ENCODE measurements at places on chromosomes 12 and 14.

- no peak for DNase-seq
Measured at GRCh38 chr12:68139001-68139400, 20.5 kb downstream of the IFNG start.

DNA sequence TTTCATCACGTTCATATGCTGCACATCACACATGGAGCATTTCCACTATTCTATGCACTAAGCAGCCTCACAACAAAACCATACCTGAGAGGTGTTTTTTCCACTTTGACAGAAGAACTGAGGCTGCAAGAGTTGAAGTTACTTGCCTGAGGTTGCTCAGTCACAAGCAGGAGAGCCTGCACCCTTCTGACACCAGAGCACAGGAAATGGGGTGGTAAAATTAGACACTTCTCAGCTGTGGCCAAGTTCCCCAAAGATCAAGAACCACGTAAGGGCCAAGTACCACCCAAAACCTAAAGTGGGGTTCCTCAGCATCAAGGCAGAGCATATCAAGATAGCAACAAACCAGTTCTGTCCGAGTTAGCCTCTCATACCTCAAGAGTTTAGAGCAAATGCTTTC is 185.8 kb downstream of the CAPZA3 start:
- DNase-seq, result no peak

DNA sequence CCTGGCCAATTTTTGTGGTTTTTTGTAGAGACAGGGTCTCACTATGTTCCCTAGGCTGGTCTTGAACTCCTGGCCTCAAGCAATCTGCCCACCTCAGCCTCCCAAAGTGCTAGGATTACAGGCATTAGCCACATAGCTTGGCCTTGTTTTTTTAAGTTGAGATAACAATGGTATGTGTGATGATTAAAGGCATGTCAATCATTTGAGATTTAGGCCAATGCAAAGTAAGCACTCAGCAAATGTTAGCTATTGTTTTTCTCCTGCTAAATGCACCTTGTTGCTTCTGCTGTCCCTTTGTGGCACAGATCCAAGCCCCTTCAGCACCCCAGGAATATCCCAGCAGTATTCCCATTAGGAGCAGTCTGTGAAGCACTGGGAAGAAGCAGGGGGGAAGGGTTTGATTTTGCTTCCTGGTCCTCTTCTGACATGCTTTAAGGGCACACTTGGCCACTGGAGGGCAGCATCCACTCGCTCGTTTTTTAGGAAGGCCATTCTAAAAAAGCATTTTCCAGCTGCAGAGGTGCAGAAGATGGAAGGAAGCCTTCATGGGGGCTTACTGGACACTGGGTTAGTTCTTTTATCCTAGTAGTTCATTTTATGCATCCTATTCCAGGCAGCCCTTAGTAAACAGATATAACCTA is 70.2 kb upstream of the ZFP36L1 start:
- DNase-seq, result peak; percentile 56

DNA sequence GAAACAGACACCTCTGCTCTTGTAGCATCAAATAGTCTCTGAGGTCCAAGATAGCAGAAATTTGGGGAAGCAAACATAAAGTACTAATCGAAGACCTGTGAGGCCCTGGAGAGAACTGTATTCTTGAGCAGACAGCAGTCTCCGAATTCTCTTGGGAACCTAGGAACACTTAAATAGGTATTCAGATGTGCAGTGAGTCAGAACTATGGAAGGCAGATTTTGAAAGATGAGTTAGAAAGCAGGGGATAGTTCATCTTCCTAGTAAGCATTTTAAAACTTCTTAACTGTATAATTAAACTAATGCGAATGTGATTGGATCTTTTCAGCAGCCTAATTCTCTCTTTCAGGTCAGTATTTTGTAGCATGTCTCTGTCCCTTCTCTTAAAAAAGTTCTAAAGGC is 30.6 kb downstream of the NAA30 start:
- peak; percentile 10 for DNase-seq

- DNase-seq, result no peak
Measured at GRCh38 chr14:76917745-76918255, 91.6 kb downstream of the LRRC74A start.

- peak; percentile 29 for DNase-seq
Measured at GRCh38 chr12:53048780-53049401, 974 bp upstream of the TNS2 start.

DNA sequence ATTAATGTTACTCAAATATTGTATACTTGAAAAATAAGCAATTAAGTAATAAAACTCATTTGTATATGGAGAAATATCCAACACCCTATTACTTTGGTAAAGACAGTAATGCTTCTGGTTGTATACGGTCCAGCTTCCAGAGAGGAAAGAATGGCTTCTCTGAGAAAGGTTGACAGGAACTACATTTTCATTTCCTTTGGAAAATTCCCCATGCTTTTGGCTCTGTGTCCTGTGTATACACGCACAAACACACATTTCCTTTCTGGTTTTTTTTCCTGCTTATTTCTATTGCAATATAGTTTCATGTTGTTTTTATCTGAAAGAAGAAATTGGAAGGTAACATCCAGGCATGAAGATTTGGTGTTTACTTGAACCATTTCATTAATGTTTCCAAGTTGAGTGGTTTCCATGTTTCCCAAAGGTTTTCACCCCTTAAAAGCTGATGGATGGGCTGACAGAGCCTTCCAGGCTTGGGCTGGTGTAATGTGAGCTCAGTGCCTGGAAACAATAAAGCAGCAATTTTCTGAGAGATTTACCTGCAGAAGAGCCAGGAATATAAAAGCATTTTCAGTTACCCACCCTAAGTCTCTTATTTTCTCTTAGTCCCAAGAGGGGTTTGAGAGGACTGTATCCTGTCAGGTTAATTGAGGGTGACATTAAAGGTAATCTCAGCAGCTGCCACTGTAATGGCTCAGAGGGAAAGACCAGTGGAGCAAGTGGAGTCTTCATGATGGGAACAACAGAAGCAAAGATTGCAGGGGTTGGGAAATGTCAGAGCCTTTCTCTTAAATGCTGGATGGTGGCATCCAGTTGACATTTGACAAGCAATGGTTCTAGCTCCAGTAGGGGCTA is 33.4 kb upstream of the TMTC1 start:
- DNase-seq, result no peak

GRCh38 chr12:62803756-62804155 is 131.2 kb downstream of the PPM1H start:
- no peak for DNase-seq

DNA sequence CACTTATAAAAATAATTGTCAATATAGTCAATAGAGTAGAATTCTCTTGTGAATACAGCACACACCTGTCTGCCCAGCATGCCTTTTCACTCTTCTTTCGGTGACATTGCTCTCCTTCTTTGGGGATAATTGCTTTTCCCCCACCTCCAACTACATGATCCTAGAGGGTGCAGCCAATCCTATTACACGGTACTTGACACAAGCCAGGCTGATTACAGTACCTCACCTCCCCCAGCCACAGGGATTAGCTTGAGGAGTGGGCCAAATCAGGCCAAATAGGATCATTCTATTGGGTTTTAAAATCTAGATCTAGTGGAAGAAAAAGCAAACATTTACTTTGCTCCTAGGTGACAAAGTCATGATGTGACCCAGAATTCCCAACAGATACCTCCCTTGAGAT is 16.8 kb upstream of the NFYB start:
- no peak for DNase-seq

- DNase-seq, result no peak
Measured at GRCh38 chr12:1531153-1531653, 63.2 kb downstream of the FBXL14 start.

DNA sequence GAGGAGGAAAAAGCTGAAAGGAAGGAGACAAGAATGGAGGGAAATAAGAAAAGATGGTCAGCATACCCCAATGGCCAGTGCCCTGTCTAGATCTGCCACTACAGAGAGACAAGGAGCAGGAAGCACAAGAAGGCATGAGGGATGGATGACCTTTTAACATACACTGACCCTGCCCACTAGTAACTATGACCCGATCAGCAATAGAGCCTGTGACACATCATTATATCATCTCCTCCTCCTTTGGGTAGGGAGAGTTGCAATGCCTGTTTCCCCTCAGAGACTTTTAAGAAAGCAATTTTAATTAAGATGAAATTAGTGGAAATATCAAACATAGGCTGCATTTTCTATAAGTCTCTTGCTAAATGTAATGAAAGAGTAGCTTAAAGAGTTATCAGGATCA is 4.7 kb upstream of the SLC2A13 start:
- no peak for DNase-seq

DNA sequence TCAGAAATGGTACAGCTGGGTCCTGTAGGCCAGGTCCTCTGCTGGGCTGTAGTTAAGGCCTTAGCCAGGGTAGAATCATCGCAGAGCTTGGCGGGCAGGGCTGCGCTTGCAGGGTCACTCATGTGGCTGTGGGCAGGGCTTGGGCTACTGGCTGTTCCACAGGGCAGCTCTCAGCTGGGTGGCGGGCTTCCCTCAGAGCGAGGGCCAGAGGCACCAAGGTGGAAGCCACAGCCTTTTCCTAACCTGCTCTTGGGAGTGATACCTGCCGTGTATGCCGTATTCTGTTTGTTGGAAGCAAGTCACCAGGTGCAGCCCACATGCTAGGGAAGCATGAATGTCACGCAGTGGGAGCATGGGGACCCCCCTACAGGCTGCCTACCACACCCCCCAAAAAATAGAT is 69.8 kb upstream of the RIN3 start:
- no peak for DNase-seq

DNA sequence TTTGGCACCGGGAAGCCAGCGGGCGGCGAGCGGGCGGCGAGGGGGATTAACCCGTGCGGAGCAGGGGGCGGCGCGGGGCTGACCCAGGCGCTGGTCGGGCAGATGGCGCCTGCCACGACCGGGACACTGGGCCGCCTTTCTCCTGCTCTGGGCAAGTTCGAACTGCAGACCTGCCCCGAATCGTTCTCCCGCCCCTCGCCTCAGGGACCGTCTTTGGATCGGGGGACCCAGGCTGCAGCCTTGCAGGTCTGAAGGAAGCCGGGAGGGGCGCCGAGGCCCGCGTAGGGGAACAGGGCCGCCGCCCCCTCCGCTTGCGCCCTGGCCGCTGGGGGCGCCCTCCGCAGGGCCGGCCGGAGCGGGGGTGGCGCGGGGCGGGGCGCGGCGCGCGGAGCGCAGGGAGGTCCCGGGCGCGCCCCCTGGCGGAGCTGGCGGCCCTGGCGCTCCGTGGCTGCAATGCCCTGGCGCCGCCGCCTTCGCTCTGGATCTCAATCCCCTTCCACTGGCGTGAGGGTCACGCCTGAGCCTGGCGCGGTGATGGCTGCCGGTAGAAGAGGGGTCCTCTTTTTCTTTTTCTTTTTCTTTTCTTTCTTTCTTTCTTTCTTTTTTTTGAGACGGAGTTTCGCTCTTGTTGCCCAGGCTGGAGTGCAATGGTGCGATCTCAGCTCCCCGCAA is 449 bp upstream of the LTBP2 start:
- peak; percentile 53 for DNase-seq

GRCh38 chr12:52924764-52925716 is 20.2 kb upstream of the KRT8 start:
- peak; percentile 84 for DNase-seq

GRCh38 chr12:114680604-114681069 is 3.3 kb downstream of the TBX3 start:
- no peak for DNase-seq

DNA sequence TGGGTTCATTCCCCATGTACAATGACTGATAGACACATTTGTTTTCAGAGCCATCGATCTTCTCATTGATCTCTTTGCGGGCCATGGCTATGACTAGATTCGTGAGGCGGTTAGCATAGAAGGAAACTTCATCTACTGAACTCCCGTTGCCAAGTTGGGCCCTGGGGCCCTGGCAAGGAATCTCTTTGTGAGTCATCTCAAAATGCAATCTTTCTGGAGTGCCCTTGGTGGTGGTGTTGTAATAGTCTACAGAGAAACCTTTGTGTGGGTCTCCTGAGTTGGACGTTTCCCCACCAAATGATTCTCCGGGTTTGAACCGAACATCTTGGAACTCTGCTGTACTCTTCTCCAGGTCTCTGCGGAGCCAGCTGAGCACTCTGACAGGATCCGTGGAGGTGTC is 20.4 kb downstream of the AKAP3 start:
- DNase-seq, result no peak

DNA sequence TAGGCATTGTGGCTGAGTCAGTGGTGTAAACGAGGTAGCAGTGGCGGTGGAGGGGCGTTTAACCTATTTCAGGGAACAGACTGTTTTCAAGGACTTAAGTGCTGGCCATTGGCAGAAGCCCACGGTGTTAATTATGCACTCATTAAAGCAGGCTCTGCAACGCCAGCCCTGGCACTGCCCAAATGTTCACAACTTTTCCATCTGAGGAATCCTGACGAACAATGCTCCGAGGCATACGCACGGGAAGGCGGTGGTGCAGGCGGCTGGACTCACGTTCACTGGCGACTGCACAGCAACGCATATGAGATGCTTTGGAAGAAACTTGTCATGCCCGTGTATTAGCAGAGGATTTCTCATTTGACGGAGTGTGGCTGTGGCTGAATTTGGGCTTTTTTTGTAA is 70.6 kb upstream of the SLC24A4 start:
- DNase-seq, result no peak

- DNase-seq, result no peak
Measured at GRCh38 chr12:6529291-6529737, 5.0 kb upstream of the GAPDH start.

- no peak for DNase-seq
Measured at GRCh38 chr14:23129759-23130316, 10.8 kb upstream of the CEBPE start.

- no peak for DNase-seq
Measured at GRCh38 chr14:101862177-101862576, 100.7 kb downstream of the PPP2R5C start.

GRCh38 chr12:121113057-121113456 is 19.6 kb upstream of the P2RX7 start:
- no peak for DNase-seq

- peak; percentile 46 for DNase-seq
Measured at GRCh38 chr12:19223695-19224094, 94.2 kb downstream of the PLEKHA5 start.

DNA sequence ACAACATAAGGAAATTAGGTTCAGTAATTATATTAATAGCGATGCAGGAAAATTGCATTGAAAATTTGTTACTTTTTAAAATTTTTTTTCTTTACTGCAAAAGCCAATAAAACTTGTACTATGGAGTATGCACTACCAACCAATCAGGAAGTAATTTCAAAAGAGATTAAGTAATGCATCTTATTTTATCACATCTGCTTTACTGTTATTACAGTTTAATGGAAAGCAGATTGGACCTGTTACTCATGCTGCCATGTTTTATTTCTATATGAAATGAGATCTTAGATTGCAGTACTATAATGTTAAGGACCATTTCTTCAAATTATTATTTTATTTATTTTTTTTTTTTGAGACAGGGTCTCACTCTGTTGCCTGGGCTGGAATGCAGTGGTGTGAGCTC is 1.7 kb upstream of the STRN3 start:
- peak; percentile 42 for DNase-seq

DNA sequence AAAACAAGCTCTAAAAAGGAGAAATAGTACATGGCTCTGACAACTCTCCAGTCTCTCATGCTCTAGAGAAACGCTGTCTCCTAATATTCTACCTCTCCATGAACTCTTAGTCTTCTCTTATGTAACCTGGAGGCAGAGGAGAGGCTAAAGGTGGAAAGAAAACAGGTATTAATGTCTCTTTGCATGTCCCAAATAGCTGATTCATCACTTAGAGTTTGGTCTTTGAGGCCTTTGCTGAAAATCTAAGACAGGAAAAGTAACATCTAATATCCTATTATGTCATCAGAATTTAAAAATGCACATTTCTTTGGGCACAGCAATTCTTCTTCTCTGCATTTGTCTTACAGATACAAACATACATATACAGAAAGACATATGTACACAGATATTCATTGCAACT is 127.2 kb downstream of the DHRS2 start:
- DNase-seq, result no peak

Data from fibroblast of skin of left quadriceps (primary cell).